Fibroblast of skin of scalp (primary cell): ENCODE measurements at places on chromosomes 2 and 18.

DNA sequence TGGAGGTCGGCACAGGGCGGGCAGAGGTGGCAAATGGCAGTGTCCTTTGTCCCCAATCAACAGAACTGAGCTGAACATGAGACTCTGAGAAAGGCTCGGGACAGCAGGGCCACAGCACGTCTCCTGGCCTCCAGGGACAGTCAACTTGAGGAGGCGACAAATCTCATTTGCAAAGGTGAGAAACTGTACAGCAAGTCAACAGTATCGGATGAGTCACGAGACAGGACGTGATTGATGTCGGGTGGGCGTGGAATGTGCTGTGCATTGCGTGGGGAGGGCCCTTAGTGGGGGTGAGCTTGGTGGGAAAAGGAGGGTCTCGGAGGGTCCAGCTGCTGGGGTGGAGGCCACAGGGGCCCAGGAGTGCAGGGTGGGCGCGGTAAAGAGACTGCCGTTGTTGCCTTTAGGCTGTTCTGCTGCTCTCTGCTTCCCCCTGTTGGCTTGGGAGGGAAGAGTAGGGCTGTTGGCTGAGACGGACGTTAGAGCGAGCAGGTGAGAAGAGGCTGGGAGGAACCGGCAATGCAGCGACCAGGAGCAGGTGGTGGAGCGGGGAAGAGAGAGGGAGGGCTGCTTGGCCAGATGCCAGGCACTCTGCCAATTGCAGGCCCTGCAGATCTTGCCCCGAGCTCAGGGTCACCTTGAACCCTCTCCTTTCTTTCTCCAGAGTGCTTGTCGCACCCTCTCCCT is 164.3 kb downstream of the BCL2 start:
- DNase-seq: no peak

GRCh38 chr2:1766851-1767811 is 22.8 kb upstream of the PXDN start:
- DNase-seq: no peak

- no peak for DNase-seq
Observed at GRCh38 chr2:17617955-17618354, 77.5 kb downstream of the VSNL1 start.

GRCh38 chr2:209663139-209663538 is 108.5 kb upstream of the UNC80 start:
- peak; percentile 27 for DNase-seq

GRCh38 chr18:26719896-26720295 is 145.6 kb downstream of the AQP4 start:
- DNase-seq: no peak

DNA sequence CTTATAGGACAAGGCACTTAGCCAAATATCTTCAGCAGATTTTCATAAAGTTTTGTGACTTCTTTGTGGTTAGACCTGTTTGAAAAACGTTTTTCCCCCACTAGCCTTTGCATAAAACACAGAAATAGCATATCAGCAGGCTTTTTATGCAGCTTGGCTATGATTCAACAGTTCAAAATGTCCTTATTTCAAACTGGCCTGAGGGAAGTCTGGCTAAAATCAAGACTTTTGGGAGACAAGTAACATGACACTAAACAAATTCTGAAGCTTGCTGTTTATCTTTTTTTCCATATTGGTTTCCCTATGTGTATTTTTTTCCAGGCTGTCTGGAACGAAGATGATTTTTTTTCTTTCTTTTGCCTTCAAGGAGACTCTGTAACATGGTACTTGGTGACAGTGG is 95.1 kb upstream of the L3MBTL4 start:
- peak; percentile 27 for DNase-seq

GRCh38 chr2:176122683-176123410 is at the start of gene HOXD9:
Gene HOXD9, plus strand, starts transcription at chr2:176122719. Its CDS starts 50 bp downstream, at chr2:176122769.
- DNase-seq: peak; percentile 84

DNA sequence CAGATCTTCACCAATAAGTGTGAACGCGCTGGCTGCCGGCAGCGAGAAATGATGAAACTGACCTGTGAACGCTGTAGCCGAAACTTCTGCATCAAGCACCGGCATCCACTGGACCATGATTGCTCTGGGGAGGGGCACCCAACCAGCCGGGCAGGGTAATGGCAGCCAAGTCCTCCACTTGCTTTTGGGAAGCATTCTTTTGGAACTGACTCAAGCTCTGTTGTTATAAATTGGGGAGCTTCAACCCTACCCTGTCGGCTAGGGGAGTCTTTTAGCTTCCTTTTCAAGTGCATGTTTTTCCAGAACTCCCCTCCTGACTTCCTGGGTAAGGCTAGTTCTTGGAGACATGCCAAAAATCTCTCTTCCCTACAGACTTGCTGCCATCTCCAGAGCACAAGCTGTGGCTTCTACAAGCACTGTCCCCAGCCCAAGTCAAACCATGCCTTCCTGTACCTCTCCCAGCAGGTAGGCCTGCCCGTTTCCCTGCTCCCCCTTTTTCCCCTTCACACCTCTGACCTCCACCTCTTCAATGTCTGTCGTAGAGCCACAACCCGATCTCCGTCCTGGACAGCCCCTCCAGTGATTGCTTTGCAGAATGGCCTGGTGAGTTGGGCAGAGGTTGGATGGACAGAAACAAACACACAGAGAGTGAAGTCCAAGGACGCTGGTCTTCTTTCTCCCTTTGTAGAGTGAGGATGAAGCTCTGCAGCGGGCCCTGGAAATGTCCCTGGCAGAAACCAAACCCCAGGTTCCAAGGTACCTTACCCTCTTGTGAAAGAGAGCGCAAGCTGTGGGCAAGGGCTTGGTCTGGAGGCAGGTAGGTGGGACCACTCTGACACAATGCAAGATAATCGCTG is 1.5 kb downstream of the ZFAND2B start:
- DNase-seq: peak; percentile 55

- DNase-seq: no peak
Observed at GRCh38 chr2:155727187-155727895, 605.2 kb downstream of the NR4A2 start.

DNA sequence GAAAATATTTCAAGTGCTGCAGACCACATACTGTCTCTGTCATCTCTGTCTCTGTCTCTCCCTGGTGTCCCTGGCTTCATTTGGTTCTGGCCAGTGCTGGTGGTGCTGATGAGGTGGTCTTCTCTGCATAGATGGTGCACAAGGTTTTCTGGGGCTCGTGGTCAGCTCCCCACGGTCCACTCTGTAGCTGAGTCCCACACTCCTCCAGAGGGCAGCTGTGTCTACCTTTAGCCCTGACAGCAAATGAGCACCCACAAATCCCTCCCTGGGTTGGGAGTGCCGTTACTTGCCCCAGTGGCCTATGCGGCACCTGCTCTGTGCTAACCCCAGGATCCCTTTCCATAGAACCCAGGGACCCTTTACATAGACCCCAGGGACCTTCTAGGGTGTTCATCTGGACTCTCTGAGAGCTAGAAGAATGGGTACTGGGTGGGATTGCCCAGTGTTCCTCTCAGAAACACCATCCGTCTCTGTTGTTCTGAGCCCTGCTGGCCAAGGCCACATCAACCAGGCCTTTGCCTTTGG is 129.3 kb downstream of the CAPN13 start:
- DNase-seq: no peak

DNA sequence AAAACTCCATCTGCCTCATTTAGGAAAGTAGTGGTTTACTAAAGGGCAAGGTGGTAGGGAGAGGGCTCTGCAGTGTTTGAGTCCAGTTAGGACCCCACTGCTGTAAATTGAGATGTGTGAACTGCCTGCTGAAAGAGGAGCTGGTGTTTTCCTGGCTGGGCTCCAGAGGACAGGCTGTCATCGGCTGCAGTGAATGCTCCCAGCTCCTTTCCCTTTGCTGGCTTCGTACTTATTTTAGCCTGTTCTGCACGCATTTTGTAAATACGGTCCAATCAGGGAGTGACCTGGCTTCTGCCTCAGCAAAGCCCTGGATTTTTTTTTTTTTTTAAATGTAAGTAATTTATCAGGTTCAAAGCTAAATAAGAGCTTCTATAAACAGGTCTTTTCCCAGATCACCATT is 37.5 kb downstream of the SLC4A3 start:
- DNase-seq: peak; percentile 35

GRCh38 chr2:231940795-231941194 is 14.6 kb upstream of the NPPC start:
- no peak for DNase-seq

DNA sequence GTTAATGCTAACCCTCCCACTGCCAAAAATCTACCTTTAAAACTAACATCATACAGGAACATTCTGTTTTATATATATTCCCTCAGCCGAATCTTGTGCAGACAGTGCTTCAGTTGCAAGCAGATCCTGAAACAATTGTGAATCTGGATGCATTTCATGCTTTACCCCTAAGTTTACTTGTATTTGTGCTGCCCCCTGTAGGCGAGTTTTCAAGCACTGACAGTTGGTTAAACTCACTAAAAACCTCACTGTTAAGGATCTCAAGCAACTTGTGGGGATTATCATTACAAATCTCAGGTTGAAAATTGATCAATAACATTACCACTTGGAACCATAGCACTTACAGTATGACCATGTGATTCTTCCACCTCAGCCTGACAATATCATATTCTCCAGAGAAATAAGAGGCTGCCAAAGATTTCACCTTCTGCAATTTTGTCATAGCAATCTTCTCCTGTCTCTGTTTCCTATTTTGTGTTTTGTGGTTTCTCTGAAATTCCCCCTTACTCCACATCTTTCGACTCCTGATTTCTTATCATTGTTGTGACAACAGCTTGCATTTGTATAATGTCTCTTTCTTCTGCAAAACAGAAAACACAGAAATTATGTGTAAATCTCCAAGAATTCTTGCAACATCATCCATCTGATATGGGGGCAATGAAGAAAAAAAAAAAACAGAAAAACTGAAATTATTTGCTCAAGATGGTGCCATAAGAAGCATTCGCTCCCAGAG is 354.6 kb upstream of the SETBP1 start:
- peak; percentile 75 for DNase-seq

DNA sequence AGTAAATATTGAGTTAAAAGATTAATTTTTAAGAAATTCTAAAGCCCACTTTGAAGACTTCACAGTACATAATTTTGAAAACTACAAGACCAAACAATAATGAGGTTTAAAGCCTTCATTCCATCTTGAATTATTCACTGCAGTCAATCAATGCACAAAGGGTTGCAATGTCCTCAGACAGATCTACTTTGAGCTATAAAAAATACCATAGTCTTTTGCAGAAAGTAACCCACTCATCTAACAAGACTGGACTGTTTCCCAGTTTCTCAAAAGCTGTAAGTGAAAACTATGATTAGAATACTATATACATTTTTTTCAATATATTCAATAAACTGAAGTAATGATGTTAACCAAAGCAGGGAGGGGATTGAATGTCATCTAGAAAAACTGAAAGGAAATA is 10.2 kb upstream of the RBM43 start:
- no peak for DNase-seq
